PC-3 (cell line): ENCODE measurements at places on chromosomes 3 and 15. TPM values are rescaled to one million over a fixed set of nuclear protein-coding genes. Genes with fewer than 3 reads are reported as not detected.

EPHA6 gene
- 1.8 and 3.6 TPM in 2 replicates for total RNA-seq

PLA2G4D gene
- 0.17 and 0.55 TPM in 2 replicates for total RNA-seq

DNA sequence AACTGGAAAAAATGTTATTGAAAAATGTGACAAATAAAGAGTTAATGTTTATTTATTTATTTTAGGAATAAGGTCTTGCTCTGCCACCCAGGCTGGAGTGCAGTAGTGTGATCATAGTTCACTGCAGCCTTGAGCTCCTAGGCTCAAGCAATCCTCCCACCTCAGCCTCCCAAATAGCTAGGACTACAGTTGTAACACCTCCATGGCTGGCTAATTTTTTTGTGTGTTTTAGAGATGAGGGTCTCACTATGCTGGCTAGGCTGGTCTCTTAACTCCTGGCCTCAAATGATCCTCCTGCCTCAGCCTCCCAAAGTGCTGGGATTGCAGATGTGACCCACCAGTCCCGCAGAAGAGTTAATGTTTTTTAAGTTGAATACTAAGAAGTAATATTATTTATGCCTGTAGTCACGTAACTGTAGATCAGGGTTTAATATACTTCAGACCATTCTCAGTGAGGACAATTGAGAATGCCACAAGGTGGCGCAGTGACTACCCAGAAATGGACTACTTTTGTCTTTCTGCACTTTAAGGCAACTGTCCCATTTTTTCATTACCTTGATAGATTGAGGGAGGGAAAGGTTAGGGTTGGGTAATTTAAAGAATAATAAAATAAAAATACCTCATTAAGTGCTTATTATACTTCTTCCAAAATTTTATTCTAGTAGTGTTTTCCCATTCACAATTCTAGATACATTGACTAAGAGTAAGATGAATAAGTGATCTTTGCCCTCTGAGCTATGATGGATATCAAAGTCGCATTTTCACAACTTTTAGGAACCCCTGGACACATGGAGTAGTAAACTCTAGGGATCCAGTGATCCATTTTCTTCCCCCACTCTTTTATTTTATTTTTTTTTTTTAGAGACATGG lies 6.0 kb downstream of the MUC13 start:
- no peaks in the 10 kb centered on the region for H3K36me3 ChIP-seq
- no peak overlapping the region for H3K4me3 ChIP-seq
- no peaks in the 10 kb centered on the region; the same call in 1 of the 2 replicates for H3K4me1 ChIP-seq
- no peaks in the 10 kb centered on the region for H3K27me3 ChIP-seq
- no peak overlapping the region for H3K27ac ChIP-seq
- peak; percentile 79 for DNase-seq

DNA sequence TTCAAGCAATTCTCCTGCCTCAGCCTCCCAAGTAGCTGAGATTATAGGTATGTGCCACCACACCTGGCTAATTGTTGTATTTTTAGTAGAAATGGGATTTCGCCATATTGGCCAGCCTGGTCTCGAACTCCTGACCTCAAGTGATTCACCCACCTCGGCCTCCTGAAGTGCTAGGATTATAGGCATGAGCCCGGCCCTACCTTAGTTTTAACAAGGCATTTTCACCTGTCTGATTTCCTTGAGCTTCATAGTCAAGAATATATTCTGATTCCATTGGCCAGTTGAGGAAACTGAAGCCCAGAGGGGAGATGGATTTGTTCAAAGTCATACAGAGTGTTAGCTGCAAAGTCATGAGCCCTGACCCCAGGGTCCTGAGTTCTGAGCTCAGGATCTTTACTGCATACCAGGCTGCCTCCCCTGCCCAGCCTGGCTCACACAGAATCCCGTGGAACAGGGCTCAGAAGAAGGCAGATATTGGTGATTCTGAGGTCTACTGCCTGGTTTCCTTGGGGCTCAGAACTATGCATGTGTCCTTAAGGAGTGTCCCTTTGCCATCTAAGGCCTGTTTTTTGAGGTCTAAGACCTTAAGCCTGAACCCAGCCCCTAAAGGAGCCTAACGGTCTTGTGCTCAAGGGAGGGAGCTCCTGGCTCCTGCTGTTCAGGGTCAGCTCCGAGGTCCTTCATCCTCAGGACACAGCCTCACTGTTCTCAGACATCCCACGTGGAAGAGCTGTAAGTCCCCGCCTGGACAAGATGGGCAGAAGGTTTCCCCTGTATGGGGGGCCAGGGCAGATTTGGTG lies 134.4 kb downstream of the SMAD6 start:
- H3K27me3 ChIP-seq: no peaks in the 10 kb centered on the region
- H3K27ac ChIP-seq: no peak overlapping the region
- DNase-seq: no peak
- peaks cover 15% of the 10 kb centered on the region for H3K4me1 ChIP-seq
- no peaks in the 10 kb centered on the region for H3K36me3 ChIP-seq
- H3K4me3 ChIP-seq: no peak overlapping the region

GRCh38 chr3:184872200-184872599 lies 60.2 kb downstream of the VPS8 start:
- H3K4me1 ChIP-seq: no peaks in the 10 kb centered on the region
- peaks cover 11% of the 10 kb centered on the region; the same call in 1 of the 2 replicates for H3K36me3 ChIP-seq
- H3K27ac ChIP-seq: no peak overlapping the region
- H3K27me3 ChIP-seq: no peaks in the 10 kb centered on the region
- no peak overlapping the region for H3K4me3 ChIP-seq
- DNase-seq: no peak
